ENCODE measurements at places on chromosomes 6 and 20. TPM values are rescaled to one million over a fixed set of nuclear protein-coding genes. Genes with fewer than 3 reads are reported as not detected.

GRCh38 chr20:11499101-11499634 lies 418.5 kb upstream of the BTBD3 start:
- no peak for DNase-seq

GRCh38 chr6:39228111-39228971 lies 934 bp downstream of the KCNK5 start:
- DNase-seq, result no peak

PRR18 gene
- not detected for polyA plus RNA-seq

- no peak for DNase-seq
Observed at GRCh38 chr20:22819112-22819511, 216.0 kb upstream of the SSTR4 start.

DNA sequence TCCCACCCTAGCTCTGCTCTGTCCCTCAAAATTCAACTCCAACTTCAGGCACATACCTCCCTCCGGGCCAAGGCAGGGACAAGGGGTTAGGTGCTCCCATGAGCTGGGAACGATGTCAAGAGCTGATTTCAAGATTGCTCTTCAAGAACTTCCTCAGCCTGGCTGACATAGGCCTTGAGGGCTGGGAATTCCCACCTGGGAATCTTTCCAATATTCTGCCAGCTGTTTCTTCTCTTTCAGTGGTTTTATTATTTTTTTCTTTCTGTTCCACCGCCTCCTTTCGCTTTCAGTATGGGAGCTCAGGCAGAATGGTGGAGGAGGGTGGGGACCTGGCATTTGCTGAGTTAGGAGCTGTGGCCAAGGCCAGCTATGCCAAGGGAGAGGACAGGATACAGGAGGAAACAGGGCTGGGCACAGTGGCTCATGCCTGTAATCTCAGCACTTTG lies 33.7 kb downstream of the SRSF3 start:
- no peak for DNase-seq

DNA sequence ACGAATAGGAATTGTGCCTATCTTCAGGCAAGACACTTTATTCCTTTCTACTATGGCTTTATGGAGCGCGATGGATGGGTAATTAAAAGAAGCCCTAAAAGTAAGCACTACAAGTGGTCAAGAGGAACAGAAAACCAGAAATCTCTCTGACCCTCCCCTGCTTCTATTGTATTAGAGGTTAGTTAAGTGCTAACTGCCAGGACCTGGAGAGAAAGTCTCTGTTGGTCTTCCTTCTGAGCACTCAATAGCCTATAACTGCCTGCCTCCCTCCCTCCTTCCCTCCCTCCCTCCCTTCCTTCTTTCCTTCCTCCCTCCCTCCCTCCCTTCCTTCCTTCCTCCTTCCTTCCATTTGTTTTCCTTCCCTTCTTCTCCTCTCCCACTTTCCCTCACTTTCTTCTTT lies 133.7 kb downstream of the C6orf58 start:
- DNase-seq, result no peak

DNA sequence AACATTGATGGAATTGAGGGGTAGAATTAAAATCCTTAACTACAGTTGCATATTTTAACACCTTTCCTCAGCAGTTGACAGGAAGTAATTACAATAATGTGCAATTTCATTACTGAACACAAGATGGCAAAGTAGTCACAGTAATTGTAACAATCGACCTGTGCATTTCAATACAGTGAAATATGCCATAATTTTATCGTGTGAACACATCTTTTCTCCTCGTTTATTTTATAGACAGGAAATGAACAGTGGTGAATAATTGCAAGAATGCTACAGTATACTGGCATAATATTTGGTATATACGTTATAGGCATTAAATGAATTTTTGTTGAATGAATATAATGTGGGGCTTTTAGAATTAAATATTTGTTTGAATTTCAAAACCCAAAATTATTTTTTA lies 25.0 kb downstream of the CYB5R4 start:
- DNase-seq, result no peak

- DNase-seq, result no peak
Observed at GRCh38 chr6:22296936-22297335, at the start of gene PRL. TSS of gene PRL (minus strand) at chr6:22297036. CDS start at chr6:22296982, 54 bp downstream.

GRCh38 chr6:5565971-5566370 lies 304.7 kb downstream of the FARS2 start:
- no peak for DNase-seq

- no peak for DNase-seq
Observed at GRCh38 chr6:34324738-34325444, 67.6 kb downstream of the NUDT3 start.

- DNase-seq, result no peak
Observed at GRCh38 chr6:105482227-105482844, 79.5 kb upstream of the PREP start.

DNA sequence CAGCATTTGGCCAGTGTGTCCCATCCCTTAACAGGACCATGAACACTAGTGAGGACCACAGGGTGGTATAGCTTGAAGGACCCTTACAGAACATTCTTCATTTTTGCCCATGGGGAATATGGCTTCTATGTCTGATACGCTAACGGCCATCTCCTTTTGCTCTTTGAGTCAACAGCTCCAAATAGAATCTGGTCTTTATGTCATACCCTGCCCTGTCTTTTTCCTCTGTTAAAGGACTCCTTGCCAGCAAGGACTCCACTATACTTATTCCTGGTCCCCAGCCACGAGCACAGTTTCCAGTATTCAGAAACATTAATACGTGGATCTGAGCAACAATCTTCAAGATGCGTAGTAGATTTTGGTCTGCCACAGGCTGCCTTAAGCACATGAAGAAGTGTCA lies 22.5 kb downstream of the SERPINB1 start:
- no peak for DNase-seq

DNA sequence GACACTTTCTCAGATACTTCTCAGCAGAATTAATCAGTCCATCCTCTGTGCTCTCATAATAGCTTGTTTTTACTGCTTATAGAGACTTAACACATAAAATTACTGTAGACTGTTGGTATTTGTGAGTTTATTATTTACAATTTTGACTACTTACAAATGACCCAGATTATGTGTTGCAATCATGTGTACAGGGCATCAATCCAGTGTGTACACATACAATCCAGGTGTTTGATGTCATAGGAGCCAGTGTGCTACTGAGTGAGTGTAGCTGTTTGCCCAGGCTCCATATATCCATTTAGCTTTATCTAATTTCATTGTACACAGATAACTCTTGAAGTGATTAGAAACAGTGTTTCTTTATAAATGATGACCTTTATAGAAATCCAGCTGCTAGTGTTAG lies 31.3 kb downstream of the TRMT11 start:
- DNase-seq, result no peak

- DNase-seq, result no peak
Observed at GRCh38 chr6:130676077-130676772, 151.0 kb upstream of the SMLR1 start.

DNA sequence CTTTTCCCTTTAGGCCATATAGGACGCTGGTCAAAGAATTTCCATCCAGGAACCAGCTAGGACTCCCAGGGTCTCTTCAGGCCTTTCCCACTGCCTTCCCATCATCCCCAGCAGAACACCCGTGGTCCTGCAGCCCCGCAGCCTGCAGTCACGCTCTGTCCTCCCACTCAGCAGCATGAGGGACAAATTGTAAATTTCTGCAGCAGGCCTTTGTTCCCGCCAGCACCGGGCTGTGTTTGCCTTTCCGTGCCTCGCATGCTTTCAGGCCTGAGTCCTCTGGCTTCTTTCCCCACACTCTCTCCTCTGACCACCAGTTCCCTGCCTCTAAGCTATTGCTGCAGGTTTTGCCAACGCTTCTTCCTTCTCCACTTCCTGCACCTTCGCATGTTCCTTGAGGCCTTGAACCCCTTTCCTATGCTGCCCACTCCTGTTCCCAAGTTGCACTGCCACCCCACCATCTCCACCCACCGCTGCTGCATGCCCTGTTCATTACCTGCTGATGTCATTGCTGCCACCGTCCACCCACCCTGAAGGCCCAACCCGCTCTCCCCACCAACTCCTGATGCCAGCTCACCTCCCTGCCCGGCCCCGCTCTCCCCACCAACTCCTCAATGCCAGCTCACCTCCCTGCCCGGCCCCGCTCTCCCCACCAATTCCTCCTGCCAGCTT lies 49.8 kb downstream of the RNASET2 start:
- DNase-seq, result no peak

- no peak for DNase-seq
Observed at GRCh38 chr6:156825475-156825874, 48.3 kb downstream of the ARID1B start.

- DNase-seq, result no peak
Observed at GRCh38 chr20:8132484-8133309, 631 bp downstream of the PLCB1 start.

DNA sequence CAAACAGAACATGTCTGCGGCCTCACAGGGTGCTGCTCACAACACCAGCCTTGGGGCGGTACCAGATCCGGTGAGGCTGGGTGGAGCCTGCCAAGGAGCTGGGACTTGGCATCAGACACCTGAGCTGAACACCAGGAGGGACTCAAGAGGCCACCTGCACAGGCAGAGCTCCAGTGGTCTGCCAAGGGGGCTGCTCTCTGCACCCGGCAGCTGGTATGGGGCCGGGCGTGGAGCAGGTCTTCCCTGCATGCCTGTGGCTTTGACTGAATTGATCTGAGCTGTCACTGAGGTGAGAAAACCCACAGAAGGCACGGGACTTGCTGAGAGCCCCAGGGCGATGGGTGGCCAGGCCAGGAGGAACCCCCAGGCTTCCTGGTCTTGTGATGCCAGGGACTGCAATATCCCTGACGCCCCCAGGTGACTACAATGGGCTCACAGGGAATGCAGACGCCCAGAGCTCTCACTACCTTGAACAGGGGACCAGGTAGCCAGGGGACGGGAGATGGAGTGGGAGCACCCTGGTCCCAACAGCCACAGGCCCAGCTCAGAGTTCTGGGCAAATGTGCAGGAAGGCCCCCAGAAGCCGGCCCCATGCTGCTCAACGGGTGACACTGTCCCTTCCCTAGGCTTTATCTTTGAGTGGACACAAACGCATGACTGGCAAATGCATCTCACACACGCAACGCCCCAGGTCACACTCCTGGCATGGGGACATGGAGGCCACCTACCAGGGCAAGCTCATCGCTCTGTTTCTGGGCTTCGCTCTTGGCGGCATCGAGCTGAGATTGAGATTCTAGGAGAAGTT lies 48.2 kb downstream of the DSTN start:
- no peak for DNase-seq

- DNase-seq, result peak; percentile 15
Observed at GRCh38 chr20:15236812-15237211, 899.4 kb upstream of the FLRT3 start.

DNA sequence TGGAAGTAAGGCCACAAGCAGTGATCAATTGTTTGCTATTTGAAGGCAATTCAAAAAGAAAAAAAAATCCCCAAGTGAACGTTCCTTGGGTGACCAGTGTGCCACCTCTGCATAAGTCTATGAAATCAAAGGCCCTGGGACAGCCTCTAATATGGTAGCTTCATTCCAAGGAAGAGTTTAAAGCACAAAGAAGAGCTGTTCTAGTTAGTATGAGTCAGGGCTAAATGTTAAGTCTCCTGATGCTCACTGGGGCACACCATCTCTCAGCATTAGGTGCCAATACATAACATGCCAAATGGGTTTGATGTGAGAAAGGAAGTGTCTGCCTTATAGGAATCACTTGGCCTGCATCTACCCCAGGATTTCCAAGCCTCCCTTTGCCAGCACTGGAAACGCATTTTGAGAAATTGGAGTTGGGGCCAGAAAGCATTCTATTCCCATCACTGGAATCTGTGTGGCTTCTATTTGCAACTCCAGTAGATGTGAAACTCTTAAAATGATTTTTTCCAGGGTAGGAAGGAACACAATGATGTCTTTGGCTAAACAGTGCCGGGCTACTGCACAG lies 13.0 kb downstream of the UNC5CL start:
- no peak for DNase-seq

GRCh38 chr6:105359419-105360370 lies 43.2 kb downstream of the PREP start:
- peak; percentile 38 for DNase-seq

- no peak for DNase-seq
Observed at GRCh38 chr20:32332614-32333013, 25.5 kb upstream of the ASXL1 start.
